Fibroblast of skin of back (primary cell): ENCODE measurements at places on chromosomes 13 and 19.
A peak's percentile ranks its signal among the peaks of the same experiment; 100 is the strongest.

DNA sequence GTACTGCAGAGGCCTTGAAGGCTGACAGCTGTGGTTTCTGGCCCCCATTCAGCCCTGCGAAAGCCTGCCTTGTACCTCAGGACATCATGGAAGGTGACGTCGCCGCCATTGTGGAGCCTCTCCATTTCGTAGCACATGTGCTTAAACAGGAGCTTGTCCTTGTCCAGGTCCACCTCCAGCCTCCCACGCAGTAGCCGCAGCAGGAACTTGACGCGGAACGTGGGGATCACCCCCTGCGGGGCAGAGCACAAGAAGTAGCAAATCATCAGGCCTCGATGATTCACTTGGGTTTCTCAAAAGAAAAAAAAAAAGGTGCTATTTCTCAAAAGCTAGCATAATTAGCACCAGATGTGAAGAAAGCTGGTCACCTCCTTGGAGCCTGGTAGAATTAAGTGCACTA is 351.0 kb downstream of the NALCN start:
- peak; percentile 42 for DNase-seq

DNA sequence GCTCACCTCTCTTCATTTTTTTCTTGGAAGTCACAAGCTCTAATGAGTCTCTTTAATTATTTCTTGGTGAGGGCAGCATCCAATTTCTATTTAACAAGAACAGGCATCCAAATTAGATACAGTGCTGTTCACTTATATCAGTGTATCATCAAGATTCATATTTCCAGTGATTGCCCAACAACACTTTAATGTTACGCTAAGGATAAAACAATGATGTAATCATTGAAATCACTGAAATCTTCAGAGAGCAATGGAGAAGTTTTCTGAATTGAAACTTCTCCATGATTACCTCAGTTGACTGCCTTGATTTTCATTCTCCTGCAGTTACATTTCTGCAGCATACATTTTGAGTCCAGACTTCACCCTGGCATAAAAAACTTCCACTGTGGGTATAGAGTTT is 17.1 kb upstream of the LRCH1 start:
- DNase-seq, result no peak

- DNase-seq, result no peak
Observed at GRCh38 chr13:41220401-41220800, 26.0 kb upstream of the KBTBD7 start.

GRCh38 chr13:52738719-52739467 is 727 bp downstream of the CNMD start:
- no peak for DNase-seq

DNA sequence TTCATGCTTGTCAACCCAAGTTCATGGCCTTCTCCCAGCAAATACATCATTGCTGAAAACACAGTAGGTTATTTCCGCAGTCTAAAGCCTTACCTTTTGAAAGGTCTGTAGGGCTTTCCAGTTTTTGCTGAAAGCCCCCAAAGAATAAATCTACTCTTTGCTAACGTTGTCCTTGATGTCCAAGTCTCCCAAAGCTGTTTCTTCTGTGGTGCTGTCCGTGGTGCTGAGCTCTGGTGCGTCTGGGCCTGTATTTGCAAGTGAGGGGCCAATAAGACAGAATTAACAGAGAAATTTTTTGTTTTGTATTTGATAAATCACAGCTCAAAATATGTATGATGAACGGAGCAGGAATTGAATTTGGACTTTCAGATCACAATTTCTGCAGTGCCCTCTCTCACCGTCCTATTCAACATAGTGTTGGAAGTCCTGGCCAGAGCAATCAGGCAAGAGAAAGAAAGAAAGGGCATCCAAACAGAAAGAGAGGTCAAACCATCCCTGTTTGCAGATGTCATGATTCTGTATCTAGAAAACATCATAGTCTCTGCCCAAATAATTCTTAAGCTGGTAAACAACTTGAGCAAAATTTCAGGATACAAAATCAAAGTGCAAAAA is 9.8 kb upstream of the LGALS16 start:
- peak; percentile 19 for DNase-seq

DNA sequence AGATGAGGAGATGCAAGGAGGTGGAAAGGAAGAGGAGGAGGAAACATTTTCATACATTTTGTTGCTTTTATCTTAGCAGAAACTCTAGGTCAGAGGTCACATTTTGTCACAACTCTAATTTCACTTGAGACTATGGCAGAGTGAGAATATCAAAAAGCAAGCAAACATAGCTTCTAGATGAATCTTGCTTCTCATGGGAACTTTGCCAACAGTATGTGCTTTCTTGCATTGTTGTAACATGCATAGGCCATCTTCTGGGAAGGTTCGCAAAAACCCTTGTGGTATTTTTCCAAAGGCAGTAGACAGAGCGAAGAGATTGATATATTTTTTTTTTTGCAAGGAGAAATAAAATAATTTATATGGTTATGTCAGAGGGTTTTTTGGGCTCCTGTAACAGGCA is 291.3 kb downstream of the MTUS2 start:
- DNase-seq, result peak; percentile 7

DNA sequence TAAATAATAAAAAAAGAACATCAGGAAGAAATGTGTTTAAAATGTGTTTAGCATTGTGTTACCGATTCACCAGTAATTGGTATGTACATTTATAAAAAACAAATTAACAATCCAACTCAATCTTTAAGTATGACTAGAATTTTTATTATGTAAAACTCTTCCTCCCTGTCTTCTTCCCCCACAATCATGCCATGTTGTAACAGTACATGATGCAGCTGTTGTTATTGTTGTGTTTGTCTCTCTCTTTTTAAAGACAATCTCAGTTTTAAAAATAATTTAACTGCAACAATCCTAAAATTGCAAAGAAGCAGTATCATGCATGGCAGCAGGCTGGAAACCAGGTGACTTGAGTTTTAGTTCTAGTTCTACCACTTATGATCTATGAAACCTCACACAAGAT is 180.2 kb downstream of the RGCC start:
- DNase-seq, result no peak

DNA sequence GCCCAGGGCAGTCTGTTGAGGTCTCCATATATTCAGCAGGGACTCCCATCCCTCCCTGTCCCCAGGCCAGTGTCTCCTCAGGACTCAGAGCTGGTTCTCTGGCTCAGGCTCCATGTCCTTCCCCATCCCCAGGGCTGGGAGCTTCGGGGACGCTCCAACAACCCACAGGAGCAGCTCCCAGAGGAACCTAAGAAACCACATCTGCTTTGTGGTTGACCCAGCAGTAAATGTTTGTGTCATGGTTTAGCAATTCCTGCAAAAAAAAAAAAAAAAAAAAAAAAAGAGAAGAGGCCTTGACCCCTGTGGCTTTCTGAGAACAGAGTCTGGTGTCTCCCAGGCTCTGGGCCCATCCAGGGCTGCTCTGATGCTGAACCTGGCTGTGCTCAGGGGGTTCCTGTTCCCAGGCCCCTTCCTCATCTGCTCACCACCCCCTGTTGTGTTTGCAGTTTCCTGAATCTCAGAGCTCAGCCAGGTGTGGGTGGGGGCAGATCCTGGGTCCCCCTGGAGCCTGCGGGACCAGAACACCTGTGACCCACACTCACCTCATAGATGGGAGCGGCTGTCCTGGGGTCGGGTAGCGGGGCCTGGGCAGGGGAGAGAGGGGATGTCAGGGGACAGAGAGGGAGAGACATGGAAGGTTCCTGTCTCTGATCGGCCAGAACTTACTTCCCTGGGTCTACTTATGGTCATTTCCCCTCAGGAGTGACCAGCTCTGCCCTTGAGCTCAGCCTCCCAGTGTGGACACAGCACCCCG is 25.2 kb upstream of the CEACAM1 start:
- peak; percentile 50 for DNase-seq

DNA sequence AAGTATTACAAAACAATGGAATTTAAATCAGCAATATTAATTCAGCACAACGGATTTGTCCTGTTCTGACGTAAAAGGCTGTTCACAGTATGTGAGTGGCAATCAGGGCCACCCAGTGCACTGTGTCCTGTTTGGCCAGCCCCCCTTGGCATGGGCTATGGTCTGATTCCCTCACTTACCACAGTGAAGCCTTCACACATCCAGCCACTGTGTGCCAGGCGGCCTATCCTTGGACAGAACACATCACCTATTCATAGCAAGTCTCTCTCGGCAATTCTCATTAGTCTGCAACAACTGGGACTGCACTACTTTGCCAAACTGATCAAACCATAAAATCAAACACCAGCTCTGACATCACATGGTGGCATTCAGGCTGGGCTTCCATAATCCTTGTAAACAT is 221.5 kb upstream of the TSHZ3 start:
- DNase-seq, result no peak

DNA sequence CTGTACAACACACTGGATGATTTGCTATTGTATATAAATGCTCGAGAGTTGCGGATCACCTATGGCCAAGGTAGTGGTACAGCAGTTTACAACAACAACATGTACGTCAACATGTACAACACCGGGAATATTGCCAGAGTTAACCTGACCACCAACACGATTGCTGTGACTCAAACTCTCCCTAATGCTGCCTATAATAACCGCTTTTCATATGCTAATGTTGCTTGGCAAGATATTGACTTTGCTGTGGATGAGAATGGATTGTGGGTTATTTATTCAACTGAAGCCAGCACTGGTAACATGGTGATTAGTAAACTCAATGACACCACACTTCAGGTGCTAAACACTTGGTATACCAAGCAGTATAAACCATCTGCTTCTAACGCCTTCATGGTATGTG is 21.5 kb downstream of the OLFM4 start:
- no peak for DNase-seq

GRCh38 chr19:19111967-19112580 is 26.2 kb downstream of the TMEM161A start:
- no peak for DNase-seq

- peak; percentile 54 for DNase-seq
Observed at GRCh38 chr19:9956956-9957355, 20.6 kb upstream of the OLFM2 start.

DNA sequence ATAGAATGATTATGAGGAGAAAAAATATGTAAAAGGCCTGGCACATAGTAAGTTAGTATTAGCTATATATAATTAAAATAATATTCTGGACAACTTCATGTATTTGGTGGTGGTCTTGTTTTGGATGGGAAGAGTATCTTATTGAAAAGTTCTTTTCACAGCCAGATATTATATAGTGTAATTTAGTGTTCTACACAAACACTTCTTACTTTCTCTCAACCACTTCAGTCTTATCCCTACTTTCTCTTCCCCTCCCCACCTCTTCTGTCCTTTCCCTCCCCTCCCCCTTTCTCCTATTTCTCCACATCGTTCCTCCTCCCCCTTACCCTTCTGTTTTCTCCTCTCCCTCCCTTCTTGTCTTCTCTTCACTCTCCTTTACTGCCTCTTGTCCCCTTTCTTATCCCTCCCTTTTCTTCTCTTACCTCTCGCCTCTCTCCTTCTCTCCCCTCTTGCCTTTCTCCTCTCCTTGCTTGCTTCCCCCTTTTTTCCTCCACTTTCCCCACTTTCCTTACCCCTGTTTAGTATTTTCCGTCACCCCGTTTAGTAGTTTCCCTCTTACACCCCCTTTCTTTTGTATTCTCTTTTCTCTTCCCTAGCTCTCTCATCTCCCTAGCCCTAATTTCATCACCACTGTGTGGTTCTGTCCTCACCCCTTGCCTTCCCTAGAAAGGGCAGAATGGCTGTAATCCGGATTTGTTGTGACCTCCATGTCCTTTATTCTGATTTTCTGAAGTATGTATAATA is 107.2 kb upstream of the MLNR start:
- DNase-seq, result no peak

GRCh38 chr19:44847144-44848035 is 1.3 kb downstream of the NECTIN2 start:
- peak; percentile 65 for DNase-seq

DNA sequence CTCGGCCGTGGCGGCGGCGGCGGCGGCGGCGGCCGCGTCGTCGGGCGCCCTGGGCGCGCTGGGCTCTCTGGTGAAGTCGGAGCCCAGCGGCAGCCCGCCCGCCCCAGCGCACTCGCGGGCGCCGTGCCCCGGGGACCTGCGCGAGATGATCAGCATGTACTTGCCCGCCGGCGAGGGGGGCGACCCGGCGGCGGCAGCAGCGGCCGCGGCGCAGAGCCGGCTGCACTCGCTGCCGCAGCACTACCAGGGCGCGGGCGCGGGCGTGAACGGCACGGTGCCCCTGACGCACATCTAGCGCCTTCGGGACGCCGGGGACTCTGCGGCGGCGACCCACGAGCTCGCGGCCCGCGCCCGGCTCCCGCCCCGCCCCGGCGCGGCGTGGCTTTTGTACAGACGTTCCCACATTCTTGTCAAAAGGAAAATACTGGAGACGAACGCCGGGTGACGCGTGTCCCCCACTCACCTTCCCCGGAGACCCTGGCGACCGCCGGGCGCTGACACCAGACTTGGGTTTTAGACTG is 1.7 kb downstream of the SOX1 start:
- DNase-seq, result no peak
